Naive B cell (primary cell): ENCODE measurements at places on chromosomes 4 and X.

GRCh38 chr4:4631150-4631549 lies 89.3 kb upstream of the STX18 start:
- no peak for DNase-seq
- no peak overlapping the region for H3K27ac ChIP-seq
- H3K36me3 ChIP-seq, result peaks cover 19% of the 10 kb centered on the region
- H3K4me1 ChIP-seq, result no peaks in the 10 kb centered on the region

DNA sequence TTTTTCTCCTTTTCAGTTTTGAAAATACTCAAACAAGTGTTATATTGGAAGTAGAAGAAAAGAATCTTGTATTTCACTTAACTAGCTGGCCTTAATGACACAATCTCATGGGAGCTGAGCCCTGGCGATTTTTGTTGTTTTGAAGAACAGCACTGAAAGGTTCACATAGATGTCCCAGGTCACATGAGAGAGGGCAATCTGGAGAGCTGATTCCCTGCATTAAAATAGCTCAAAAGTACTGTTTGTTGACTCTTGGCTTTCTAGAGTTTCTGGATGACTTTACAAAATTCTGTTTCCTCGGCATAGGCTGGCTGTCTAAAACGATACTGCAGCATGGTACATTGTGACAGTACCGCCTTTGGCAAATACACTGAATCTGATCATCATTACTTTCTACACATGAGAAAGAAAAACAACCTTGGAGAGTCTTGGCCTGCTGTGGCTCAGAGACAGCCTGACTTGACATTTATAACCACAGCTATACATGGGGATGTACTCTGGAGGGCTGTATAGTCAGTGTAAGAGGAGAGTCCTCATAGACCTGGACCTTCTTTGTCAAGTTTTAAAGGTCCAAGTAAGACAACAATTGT lies 119.8 kb upstream of the PDLIM3 start:
- no peak overlapping the region for H3K4me3 ChIP-seq
- no peak overlapping the region for H3K27ac ChIP-seq
- no peak for DNase-seq
- H3K4me1 ChIP-seq, result no peaks in the 10 kb centered on the region

- no peak overlapping the region for H3K27ac ChIP-seq
- no peaks in the 10 kb centered on the region for H3K27me3 ChIP-seq
- no peaks in the 10 kb centered on the region for H3K36me3 ChIP-seq
- H3K4me1 ChIP-seq, result no peaks in the 10 kb centered on the region
- DNase-seq, result no peak
These were observed 119.1 kb downstream of the RTL9 start for GRCh38 chrX:110477593-110478228.

DNA sequence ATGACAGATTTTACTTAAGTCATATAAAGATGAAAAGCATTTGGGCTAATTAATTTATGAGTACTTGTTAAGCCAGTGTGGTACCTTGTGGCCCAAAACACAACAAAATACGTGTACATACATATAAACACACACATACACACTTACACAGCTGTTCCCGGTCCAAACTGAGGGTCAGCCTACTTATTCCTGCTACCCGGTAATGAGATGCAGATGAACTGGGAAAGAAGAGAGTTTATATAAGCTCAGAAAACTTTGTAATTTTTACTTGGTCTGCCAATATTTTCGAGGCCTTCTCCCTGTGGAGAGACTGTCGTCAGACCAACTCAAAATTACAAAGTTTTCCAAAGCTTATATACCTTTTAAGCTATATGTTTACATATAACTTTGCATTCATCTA lies 25.8 kb upstream of the PBDC1 start:
- no peaks in the 10 kb centered on the region for H3K27me3 ChIP-seq
- no peaks in the 10 kb centered on the region for H3K36me3 ChIP-seq
- DNase-seq, result no peak
- peaks cover 22% of the 10 kb centered on the region for H3K4me1 ChIP-seq
- no peak overlapping the region for H3K27ac ChIP-seq

DNA sequence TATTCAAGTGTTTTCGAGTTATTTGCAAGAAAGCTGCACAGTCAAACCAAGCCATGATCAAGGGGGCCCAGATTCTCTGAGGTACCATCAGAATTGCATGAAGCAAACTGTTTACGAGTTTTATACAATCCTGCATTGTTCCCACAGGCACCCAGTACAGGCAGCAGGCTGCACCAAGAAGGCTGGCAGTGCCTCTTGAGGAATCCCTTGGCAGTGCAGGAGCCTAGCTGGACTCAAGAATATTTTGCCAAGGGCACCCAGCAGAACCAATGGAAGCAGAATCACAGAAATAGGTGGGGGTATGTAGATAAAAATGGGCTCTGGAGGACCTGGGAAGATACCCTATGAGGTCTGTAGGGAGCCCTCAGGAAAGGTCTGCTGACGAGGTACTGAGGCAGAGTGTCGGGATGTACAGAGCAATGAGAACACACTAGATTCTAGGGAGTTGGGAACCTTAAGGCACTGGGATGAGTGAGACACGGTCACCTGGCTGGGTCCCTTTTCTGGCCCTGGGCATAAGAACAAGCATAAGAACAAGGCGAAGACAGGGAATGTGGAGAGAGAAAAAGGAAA lies 2.5 kb upstream of the PLP1 start:
- H3K36me3 ChIP-seq, result no peaks in the 10 kb centered on the region
- no peak overlapping the region for H3K4me3 ChIP-seq
- no peak overlapping the region for H3K27ac ChIP-seq
- H3K27me3 ChIP-seq, result peaks cover 34% of the 10 kb centered on the region
- no peak for DNase-seq

GRCh38 chrX:30308263-30309138 lies 689 bp downstream of the NR0B1 start:
- peaks cover 6% of the 10 kb centered on the region for H3K36me3 ChIP-seq
- no peak for DNase-seq
- H3K27me3 ChIP-seq, result peaks cover 25% of the 10 kb centered on the region

DNA sequence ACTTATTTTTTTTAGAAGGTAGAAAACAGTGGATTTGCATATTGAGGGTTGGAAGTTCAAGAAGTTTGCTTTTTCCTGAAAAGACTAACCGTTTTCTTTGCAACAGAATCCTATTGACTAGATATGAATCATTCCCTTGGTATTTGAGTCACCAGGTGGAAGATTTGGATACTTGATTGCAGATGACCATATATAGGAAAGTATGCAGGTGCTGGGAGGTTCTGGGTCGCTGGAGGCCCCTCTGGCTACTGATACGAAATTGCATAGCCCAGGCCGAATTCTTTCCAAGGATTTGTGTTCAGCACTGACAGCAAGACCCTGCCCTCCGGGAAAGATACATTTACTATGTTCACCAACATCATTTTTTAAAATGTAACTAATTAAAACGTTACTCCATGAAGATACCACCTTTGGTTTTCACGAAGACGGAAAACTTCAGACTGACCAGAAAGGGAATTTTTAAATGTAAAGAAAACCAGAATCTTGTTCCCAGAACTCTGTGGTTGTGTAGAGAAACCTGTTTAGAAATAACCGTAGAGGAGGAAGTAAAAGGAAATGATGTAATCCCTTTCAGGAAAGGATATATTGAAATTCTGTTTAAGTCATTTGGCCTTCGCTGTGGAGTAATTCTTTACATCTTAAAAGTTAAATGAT lies 946 bp downstream of the ANXA3 start:
- H3K4me3 ChIP-seq, result peak overlapping the region; percentile 7
- H3K27me3 ChIP-seq, result peaks cover 32% of the 10 kb centered on the region
- H3K27ac ChIP-seq, result no peak overlapping the region
- no peaks in the 10 kb centered on the region for H3K36me3 ChIP-seq
- H3K4me1 ChIP-seq, result peaks cover 14% of the 10 kb centered on the region
- DNase-seq, result no peak

GRCh38 chr4:52408471-52408870 lies 250.6 kb downstream of the USP46 start:
- H3K27me3 ChIP-seq, result peaks cover 8% of the 10 kb centered on the region
- no peak overlapping the region for H3K27ac ChIP-seq
- H3K4me3 ChIP-seq, result no peak overlapping the region
- H3K4me1 ChIP-seq, result no peaks in the 10 kb centered on the region
- peaks cover 8% of the 10 kb centered on the region for H3K36me3 ChIP-seq

- no peak for DNase-seq
- H3K4me1 ChIP-seq, result no peaks in the 10 kb centered on the region
- H3K4me3 ChIP-seq, result peak overlapping the region; percentile 30
- no peaks in the 10 kb centered on the region for H3K36me3 ChIP-seq
- peaks cover 8% of the 10 kb centered on the region for H3K27me3 ChIP-seq
These were observed 378 bp upstream of the RPS6KA6 start for GRCh38 chrX:84188320-84188834.

- no peak overlapping the region for H3K4me3 ChIP-seq
- H3K27ac ChIP-seq, result no peak overlapping the region
- no peaks in the 10 kb centered on the region for H3K4me1 ChIP-seq
These were observed 240.2 kb upstream of the F9 start for GRCh38 chrX:139290310-139290709.

- H3K36me3 ChIP-seq, result no peaks in the 10 kb centered on the region
- H3K27me3 ChIP-seq, result peaks cover 28% of the 10 kb centered on the region
- no peak for DNase-seq
- H3K4me3 ChIP-seq, result no peak overlapping the region
- H3K4me1 ChIP-seq, result peaks cover 3% of the 10 kb centered on the region
These were observed 114.7 kb downstream of the ENPP6 start for GRCh38 chr4:184102927-184103326.

- H3K36me3 ChIP-seq, result no peaks in the 10 kb centered on the region
- no peak overlapping the region for H3K4me3 ChIP-seq
- no peak for DNase-seq
- no peaks in the 10 kb centered on the region for H3K27me3 ChIP-seq
- no peak overlapping the region for H3K27ac ChIP-seq
These were observed 96.8 kb downstream of the AKAP4 start for GRCh38 chrX:50103866-50104566.

GRCh38 chrX:119655125-119655524 lies 37.8 kb downstream of the SEPTIN6 start:
- H3K27ac ChIP-seq, result no peak overlapping the region
- DNase-seq, result no peak
- no peaks in the 10 kb centered on the region for H3K27me3 ChIP-seq
- peaks cover 59% of the 10 kb centered on the region for H3K36me3 ChIP-seq
- peaks cover 24% of the 10 kb centered on the region for H3K4me1 ChIP-seq
- H3K4me3 ChIP-seq, result no peak overlapping the region

DNA sequence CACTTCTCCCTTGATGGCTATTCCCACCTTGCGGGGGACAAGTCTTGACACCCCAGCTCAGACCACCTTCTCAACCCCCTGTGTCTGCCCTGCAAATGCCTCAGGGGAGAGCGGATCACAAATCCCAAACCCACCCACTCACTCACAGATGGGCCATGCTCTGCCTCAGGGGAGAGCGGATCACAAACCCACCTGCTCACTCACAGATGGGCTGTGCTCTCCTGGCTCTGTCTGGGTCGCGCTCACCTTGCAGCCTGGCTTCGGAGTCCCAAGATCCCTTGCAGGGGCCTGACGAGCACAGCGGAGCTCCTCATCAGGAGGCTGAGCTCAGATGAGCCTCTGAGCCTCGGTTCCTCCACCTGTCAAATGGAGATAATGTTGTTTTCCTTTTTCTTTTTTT lies 38.6 kb downstream of the HTRA3 start:
- peak overlapping the region; percentile 35 for H3K4me3 ChIP-seq
- H3K36me3 ChIP-seq, result peaks cover 20% of the 10 kb centered on the region
- peaks cover 10% of the 10 kb centered on the region for H3K27me3 ChIP-seq
- no peak for DNase-seq
- no peak overlapping the region for H3K27ac ChIP-seq

DNA sequence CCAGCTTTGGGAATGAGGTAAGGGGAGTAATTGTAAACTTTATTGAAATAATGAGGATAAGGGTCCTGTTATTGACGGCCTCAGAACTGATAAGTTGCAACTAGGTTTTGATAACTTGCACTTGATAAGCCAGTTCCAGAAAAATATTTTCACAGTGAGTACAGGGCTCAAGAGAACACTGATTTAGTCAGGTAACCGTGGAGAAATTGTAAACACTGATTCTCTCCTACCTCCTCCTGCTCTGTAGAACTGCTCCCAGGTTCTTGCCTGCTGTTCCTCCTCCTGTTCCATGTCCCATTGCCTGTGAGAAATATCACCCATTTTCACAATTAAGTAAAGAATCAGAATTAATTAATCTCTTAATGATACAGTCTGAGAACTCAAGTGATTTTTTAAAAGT lies 55.0 kb upstream of the CXXC4 start:
- H3K36me3 ChIP-seq, result no peaks in the 10 kb centered on the region
- H3K27ac ChIP-seq, result no peak overlapping the region
- H3K4me3 ChIP-seq, result no peak overlapping the region
- no peaks in the 10 kb centered on the region for H3K27me3 ChIP-seq

- no peak overlapping the region for H3K27ac ChIP-seq
- no peak overlapping the region for H3K4me3 ChIP-seq
- no peaks in the 10 kb centered on the region for H3K36me3 ChIP-seq
- no peaks in the 10 kb centered on the region for H3K4me1 ChIP-seq
- no peaks in the 10 kb centered on the region for H3K27me3 ChIP-seq
- DNase-seq, result no peak
These were observed 315.7 kb upstream of the SPOCK3 start for GRCh38 chr4:167550021-167550420.

DNA sequence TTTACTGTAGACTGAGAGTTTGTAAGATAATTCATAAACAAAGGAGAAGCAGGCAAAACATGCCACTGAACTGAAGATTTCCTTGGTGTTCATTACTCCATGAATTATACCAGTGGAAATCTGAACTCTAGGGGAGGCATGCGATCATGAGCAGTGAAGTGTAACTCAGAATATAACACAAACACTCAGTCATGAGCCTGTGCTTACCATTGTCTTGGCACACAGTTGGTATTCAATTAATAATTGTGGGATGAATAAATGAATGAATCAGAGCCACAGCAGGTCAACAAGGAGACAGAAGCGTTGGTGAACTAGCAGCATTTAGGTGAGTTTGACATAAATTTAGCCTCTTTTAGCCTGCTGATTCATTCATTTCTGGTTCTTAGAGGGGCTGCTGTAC lies 263.5 kb upstream of the DKK2 start:
- no peak for DNase-seq
- H3K36me3 ChIP-seq, result no peaks in the 10 kb centered on the region
- H3K27ac ChIP-seq, result no peak overlapping the region
- H3K27me3 ChIP-seq, result peaks cover 5% of the 10 kb centered on the region
- H3K4me3 ChIP-seq, result no peak overlapping the region
- no peaks in the 10 kb centered on the region for H3K4me1 ChIP-seq
